NCI-H460 (cell line): ENCODE measurements at places on chromosomes 1 and 21. TPM values are rescaled to one million over a fixed set of nuclear protein-coding genes. Genes with fewer than 3 reads are reported as not detected.

Gene CFHR5
- total RNA-seq = not detected in 2 replicates

Gene KRTAP13-2
- not detected in 2 replicates for total RNA-seq

Gene VCAM1
- not detected in 2 replicates for total RNA-seq

Gene CFH
- total RNA-seq = 68.8 and 75.6 TPM in 2 replicates

Gene SHE
- 0.02 TPM in 1 of 2 replicates, not detected in the other for total RNA-seq

Gene KIRREL1
- total RNA-seq = 48.7 and 51.1 TPM in 2 replicates

Gene SPRR2G
- total RNA-seq = not detected in 2 replicates

Gene RHCE
- not detected in 2 replicates for total RNA-seq

Gene SLAMF9
- not detected in 2 replicates for total RNA-seq

Gene SPATA46
- not detected in 2 replicates for total RNA-seq

Gene GIPC2
- not detected in 2 replicates for total RNA-seq

Gene KCNH1
- total RNA-seq = 0.14 and 0.15 TPM in 2 replicates

Gene MPC2
- 80.3 and 82.7 TPM in 2 replicates for total RNA-seq

Gene ORC1
- total RNA-seq = 8.3 and 8.5 TPM in 2 replicates

Gene ACTA1
- total RNA-seq = not detected in 2 replicates

Gene DRAXIN
- 0.02 and 0.03 TPM in 2 replicates for total RNA-seq

Gene TTC39A
- 0.46 and 2.3 TPM in 2 replicates for total RNA-seq

Gene LAMC2
- 2.1 and 3.2 TPM in 2 replicates for total RNA-seq
